ENCODE measurements at places on chromosomes 5 and 9. TPM values are rescaled to one million over a fixed set of nuclear protein-coding genes. Genes with fewer than 3 reads are reported as not detected.

DNA sequence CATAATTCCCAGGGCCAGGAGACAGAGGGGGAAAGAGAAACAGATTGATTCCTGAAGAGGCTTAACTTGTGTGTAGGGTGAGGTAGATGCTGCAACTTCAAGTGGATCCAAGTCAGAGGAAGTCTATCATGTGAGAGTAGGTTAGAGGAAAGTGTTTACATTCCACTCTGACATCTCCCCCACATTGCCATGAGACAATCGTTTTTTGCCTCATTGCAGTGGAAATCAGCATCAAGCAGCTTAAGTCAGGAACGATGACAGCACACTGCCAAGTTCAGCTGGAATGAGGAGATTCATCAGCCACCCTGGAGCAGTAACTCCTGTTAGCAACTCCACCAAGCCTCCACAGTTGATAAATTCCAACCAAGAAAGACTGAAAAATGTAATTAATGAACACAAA, 689.7 kb upstream of the MEF2C start:
- ATAC-seq = no peak

GRCh38 chr9:130668659-130669058, 4.3 kb downstream of the PRDM12 start:
- no peak for ATAC-seq

DNA sequence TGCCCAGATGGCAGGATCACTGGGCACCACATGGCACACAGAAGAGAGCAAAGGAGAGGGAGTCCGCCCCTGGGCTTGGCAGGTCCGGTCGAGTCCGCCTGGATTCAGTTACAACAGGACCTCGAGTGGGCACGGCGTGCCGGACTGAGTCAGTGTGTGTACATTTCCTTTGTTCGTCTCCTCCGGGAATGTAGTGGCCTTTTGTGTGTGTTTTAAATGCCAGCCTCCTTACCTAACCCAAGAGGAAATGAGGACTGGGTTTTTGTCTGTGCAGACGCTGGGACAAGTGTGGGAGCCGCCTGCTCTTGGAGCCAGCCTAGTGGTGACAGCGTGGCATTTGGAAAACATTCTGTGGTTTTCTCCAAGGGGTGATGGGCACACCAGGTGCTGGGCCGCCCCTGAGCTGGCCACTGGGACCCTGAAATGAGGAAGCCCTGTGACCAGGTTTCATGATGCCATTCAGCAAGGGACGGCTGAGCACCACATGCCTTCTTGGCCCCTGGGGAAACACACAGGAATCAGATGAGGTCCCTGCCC, 9.6 kb downstream of the NEK6 start:
- no peak for ATAC-seq

- ATAC-seq = no peak
These were observed 25.0 kb downstream of the LMNB1 start for GRCh38 chr5:126801992-126802294.

DNA sequence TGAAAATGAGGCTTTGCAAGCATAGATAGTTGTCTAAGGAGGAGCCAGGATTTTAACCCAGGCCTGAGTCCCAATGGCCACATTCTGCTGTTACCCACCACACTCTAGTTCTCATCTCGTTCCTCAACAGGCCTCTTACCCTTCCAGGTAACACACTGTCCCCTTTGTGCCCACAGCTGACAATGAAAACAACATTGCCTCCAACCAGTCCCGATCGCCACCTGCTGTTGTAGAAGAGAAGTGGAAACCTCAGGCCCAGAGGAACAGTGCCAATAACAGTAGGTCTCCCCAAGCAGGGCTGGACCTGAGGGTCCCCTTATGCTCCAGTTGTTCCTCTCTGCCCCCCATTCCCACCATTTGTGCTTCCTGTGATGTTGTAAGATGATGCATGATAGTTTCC, 30.4 kb downstream of the AMBP start:
- ATAC-seq = no peak

GRCh38 chr9:129459547-129460322, 161.2 kb downstream of the C9orf50 start:
- ATAC-seq = peak; percentile 72

DNA sequence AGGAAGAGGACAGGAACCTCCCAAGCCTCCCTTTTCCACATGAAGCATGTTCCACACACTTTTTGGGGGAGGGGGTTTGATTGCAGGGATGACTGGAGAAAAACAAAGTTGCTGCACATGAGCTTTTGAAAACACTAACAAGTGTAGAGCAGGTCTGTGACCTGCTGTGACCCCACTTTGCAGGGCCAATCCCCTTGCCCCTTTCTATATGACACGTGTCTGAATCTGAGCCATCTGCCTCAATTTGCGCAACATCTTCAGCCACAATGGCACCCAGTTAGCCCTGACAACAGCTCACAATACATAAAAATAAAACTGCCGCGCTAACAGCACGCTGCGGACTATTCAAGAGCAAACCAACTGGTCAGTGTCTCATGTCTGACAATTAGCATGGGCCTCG, 227.8 kb upstream of the TBCA start:
- ATAC-seq = no peak

The SPEF2 gene
- 9.3 TPM for total RNA-seq

The NUP188 gene
- total RNA-seq = 110 TPM

The SLC38A9 gene
- 21.7 TPM for total RNA-seq

The GLDC gene
- total RNA-seq = 19.4 TPM

The PHF24 gene
- 0.16 TPM for total RNA-seq

Measured in activated T-helper 17 cell treated with anti-CD3 and anti-CD28 coated beads, Interleukin-2, amount 50 U/mL, for 72 hours (primary cell).